ENCODE measurements at places on chromosomes 1 and 21.

DNA sequence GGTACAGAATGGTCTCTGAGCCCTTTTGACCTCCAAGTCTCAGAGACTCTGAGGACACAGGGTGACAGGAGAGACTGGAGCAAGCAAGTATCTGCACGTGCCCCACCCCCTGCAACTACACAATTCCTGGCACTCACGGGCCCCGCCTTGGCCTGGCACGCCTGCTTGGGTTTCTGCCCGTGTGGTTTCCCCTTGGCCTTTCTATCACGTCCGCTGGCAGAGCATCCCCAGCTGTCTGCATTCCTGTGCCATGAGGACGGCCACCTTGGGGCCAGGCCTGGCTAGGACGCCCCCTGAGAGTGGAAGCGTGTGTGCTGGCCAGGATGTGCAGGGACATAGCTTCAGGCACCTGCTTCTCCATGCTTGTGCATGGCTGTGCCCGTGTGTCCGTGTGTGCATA lies 14.3 kb upstream of the EDN2 start:
- DNase-seq, result no peak

DNA sequence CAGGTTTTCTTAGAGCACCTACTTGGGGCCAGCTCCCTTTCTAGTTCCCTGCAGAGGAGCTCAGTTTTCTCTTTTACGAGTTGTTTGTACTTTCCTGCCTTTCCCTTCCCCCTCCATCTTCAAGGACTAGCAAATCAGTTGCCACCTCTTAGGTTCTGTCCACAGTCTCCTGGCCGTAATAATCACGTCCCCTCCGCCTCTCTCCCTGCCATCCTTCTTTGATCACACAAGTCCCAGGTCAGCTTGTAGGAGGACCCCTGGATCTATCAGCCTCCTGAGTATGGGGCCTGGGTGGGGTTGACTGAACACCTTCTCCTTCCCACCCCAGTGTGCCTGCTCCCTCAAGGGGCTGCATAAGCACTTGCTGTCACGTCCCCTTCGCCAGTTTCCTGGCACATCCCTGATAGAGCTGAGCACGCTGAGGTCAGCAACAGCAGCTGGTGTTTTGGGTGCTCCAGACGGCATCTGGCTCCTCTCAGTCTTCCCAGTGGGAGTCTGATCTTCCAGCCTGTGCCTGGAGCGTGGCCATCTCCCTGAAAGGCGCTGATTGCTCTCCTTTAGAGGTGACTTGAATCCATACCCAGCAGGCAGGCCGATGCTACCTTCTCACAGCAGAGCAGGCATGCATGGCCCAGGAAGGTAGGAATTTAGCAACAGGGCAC lies 216.1 kb upstream of the TMEM51 start:
- DNase-seq, result no peak

- peak; percentile 81 for DNase-seq
These were observed 977 bp downstream of the TRAF3IP3 start for GRCh38 chr1:209756615-209757445.

- no peak for DNase-seq
These were observed 372.8 kb upstream of the PKN2 start for GRCh38 chr1:88311265-88311664.

DNA sequence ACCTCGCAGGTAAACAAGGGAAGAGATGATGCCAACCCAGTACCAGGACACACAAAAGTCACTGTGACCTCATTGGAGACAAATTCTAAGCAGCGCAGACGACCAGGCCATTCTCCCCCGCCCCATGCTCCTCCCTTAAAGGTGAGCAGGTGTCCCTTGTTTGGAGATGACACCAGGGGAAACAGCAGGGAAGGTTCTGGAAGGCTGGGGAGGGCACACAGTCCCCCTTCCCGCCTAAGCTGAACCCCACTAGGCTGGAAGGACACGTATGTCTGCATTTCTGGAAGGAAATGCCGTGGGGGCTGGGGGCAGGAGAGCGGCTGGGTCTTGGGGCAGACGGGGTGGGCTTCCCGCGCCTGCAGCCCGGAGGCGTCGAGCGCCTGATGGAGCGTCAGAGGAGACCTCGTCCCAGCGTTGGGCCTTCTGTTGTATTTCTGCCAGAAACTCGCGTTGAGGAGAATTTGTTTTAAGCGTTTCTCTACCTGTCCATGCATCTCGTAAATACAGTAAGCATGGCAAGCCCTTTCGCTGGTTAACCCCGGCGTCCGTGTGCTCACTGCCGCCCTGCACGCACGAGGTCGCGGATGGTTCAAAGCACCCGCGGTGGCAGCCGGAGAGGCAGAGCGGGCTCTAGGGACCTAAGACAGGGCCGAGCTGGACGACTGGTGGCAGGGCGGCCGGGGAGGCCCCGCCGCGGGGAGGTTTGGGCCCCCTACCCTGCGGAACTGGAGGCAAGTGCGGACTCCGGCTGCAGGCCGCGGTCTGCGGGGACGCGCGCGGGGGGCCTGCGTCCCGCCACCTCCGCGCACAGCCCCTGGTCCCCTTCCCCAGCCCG lies 1.2 kb upstream of the LHX4 start:
- DNase-seq, result peak; percentile 58

- no peak for DNase-seq
These were observed 13.0 kb upstream of the ST6GALNAC5 start for GRCh38 chr1:76854255-76854654.

DNA sequence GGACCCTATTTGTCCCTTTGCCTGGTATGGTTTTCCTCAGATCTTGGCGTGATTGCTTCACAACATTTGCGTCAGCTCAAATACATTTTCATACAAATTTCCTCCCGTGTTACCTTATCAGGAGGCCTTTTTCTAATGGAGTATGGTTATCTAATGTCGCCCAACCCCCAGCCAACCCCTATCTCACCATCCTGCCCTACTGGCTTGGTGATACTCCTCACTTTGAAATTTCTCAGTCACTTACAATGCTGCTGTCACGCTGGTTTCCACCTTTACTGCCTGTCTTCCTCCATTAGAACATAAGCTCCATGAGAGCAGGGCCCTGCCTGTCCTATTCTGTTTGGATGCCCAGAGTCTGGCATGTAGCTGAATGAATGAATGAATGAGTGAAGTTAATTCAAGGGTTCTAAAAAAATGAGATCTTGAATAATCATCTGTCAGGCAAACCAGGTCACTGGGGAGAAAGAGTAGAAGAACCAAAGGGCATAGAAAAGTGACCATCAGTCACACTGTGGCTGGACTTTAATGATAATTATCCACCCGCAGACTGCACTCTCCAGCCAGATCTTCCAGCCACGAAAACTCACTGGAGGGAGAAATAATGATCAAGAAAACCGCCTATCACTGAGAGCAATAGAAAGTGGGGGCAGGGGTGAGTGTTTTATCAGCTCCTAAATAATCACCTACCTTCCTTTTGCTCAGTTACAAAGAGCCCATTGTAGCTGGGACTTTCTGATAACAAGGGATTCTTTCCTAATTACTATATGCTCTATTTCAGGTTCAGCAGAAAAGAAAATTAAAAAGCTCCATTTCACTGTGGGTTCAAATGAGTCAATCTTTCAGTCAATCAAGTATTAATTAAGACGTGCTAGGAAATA lies 21.3 kb downstream of the KIAA0040 start:
- DNase-seq, result no peak

DNA sequence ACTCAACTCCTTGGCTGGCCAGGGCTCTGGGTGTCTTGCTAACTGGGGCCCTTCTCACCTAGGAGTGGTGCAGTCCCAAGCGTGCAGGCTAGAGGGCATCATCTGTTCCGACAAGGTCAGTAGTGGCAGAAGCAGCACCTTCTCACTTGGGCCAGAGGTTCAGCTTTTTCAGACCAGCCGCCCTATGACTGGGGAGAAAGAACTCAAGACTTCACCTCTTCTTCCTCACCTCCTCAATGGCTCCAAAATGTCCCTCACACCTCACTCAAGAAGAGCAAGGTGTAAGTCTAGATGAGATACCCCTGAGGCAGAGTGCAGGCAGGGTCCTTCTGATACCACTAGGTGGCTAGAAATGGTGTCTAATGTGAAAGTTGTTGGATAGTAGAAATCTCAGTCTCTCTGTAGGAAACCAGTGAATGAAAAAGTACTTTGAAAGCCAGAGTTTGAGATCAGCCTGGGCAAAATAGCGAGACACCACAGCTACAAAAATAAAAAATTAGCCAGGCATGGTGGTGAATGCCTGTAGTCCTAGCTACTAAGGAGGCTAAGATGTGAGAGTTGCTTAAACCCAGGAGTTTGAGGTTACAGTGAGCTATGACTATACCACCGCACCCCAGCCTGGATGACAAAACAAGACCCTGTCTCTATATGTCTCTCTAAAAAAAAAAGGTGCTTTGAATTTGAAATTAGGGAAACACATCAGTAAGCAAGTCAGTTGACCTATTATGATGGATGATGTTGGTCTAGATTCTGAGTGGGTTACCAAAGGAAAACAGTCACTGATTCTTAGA lies 8.6 kb upstream of the IL20 start:
- no peak for DNase-seq

DNA sequence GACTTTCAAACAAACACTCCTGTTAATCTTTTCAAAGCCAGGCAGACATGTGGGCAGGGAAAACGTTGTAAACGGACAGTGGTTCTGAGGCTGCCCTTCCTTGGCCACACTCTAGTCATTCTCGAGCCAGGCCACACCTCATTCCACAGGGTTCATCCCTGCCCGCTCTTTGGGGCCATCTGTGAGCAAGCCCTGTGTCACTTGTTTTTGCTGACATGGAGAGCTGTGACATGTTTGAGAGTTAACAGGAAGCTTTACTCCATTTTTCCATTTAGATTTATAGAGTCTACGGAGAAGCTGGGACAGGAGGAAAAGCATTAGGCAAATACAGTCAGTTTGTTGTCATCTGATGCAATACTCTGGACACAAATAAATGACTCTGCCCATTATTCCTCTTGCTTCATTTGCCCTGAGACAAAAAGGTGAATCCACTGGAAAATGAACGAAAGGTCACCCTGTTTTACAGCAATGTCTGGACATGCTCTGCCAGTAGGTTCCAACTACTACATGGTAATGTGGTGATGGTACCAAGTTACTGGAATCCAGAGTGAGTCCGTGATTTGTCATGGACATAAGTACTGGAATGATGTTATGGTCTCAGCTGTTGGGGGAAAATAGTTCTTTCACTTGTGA lies 126.9 kb downstream of the CLIC6 start:
- DNase-seq, result no peak

DNA sequence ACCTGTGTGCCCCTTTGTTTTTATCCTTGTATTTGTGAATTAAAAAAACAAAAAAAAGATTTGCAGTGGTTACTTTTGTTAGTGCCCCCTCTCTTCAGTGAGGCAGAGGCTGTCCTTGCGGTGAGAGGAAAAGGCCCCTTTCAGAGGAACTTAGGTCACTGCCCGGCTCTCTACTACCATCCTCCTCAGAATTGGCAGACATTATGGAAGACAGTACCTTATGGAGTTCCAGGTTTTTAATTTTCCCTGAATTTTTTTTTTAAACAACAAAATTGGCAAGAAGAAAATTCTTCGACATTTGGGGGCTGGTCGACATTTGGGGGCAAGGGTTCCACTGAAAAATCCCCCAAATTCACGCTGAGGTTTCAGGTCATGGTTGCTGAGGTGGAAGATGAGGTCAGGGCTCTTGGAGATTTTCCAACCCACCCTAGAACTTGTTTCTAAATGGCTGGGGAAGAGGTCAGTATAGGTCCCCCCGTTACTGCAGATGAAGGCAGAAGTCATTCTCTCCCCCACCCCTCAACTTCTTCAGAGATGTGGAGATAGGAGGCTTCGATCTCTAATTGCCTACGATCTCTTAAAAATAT lies 5.3 kb downstream of the RXFP4 start:
- no peak for DNase-seq

DNA sequence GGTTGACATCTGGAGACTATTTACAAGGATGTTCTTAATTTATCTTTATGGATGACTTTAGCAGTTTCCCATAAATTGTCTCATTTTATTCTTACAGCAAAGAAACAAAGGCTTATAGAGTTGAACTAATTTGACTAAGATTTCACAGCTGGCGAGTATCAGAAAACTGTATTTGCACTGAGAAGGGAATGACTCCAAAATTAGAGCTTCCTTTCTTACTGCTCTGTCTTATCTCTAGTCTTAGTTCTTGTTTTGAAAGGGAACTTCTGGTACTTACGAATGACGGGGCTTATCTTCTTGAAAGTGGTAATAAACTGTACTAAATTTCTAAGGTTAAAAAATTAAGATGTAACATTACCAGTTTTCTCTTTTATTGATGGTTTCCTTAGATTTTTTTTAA lies 13.6 kb downstream of the CNST start:
- DNase-seq, result no peak

DNA sequence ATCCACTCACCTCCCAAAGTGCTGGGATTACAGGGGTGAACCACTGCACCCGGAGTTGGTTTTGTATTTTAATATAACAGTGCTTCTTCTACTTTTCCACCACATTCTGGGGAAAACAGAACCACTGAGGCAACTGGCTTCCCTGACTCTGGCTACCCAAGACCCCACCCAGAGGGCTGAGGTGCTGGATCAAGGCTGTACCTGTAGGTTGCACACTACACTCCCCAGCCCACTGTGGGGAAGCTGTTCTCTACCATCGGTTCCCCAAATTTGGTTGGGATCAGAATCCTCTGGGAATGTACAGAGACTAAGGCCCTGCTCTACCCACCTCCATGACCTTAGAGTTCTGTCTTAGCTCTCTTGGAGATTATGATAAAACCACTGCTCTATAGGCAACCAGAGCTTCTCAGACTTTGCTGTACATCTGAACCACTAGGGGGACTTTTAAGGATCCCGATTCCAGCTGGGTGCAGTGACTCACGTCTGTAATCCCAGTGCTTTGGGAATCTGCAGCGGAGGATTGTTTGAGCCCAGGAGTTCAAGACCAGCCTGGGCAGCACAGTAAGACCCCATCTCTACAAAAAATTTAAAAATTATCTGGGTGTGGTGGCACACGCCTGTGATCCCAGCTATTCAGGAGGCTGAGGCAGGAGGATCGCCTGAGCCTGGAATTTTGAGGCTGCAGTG lies 51.6 kb downstream of the GNG4 start:
- no peak for DNase-seq

DNA sequence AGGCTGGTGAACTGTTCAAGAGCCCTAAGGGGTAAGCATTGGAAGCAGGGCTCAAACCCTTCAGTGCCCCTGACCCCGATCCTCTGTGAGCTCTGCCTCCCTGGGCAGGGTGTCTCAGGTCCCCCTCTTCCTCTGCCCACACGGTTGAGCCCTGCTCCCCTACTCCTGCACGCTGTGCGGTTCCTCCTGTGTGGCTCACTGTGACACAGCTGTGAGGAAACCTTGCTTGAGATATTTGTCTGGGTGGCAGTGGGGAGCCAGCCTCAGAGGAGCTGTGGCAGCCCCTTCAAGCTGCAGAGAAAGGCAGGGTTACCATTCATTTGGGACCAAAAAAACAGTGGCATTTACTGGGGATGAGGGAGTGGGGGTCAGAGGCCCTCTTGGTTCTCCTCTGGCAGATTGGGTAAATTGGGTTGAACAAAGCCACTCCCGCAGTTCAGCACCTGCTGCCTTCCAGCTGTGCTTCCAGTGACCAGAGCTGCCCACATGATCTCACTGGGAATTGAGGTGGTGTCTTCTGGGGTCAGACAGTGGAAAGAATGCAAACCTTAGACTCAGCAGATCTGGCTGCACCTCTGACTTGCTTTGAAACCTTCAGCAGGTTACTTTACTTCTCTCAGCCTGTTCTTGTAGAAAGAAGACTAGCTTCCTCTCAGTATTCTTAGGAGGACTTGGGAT lies 60.6 kb upstream of the CD1D start:
- no peak for DNase-seq

DNA sequence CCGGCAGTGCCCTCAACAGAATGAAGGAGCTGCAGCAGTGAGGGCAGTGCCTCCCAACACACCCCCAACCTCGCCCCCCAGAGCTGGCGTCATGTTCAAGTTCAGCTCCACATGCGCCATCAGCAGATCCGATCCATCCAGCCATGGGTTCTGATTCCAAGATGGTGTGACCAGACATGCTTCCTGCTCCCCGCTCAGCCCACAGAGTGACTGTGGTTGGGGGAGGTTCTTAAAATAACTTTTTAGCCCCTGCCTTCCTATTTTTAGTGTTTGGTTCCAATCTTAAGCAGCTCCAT lies 30.1 kb upstream of the GPR137B start:
- DNase-seq, result no peak
